Heart left ventricle (tissue), 16 donors: ENCODE measurements at places on chromosomes 3 and 15.

- no peak for DNase-seq
Measured at GRCh38 chr3:136728473-136728872, 23.7 kb downstream of the STAG1 start.

DNA sequence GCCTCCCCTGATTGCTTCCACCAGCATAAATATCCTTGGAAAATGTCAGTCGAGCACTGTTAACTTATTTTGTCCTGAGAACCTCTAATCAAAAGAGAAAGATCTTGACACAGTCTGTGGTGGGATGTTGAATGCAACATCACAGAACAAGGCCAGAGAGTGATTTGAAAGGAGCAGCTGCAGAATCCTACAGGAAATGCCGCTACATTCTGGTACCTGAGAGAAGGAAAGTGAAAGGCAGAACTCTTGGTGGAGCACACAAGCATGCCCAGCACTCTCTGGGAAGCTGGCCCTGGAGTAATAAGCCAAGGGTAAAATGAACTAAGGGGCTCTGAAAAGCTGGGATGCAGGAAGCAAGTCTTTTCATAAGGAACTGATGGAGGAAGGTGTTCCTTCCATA, 75.8 kb downstream of the CBLB start:
- no peak for DNase-seq

- no peak for DNase-seq
Measured at GRCh38 chr3:50427217-50427616, 67.9 kb upstream of the TMEM115 start.

DNA sequence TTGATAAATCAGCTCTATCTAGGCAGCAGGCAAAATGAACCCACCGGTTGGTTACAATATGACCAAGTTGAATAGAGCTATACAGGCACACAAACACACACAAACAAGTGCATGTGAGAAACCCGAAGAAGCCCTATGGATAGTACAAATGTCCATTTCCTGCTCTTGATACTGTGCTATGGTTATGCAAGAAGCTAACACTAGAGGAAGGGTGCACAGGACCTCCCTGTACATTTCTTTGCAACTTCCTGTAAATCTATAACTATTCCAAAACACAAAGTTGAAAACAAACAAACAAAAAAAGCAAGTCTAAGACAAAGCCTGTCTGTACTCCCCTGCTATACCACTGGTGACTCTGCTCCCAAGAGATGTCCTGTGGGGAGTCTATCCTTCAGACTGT, 8.2 kb upstream of the FAM240A start:
- no peak for DNase-seq

- no peak for DNase-seq
Measured at GRCh38 chr3:78287085-78287484, 1247.2 kb downstream of the ROBO2 start.
